ENCODE measurements at places on chromosomes 3 and 15. TPM values are rescaled to one million over a fixed set of nuclear protein-coding genes. Genes with fewer than 3 reads are reported as not detected.

GRCh38 chr15:45794304-45794703, 159.5 kb downstream of the SQOR start:
- no peak for DNase-seq
- no peak overlapping the region for H3K4me3 ChIP-seq
- peaks cover 6% of the 10 kb centered on the region for H3K4me1 ChIP-seq
- H3K27me3 ChIP-seq = no peaks in the 10 kb centered on the region
- H3K27ac ChIP-seq = no peak overlapping the region

DNA sequence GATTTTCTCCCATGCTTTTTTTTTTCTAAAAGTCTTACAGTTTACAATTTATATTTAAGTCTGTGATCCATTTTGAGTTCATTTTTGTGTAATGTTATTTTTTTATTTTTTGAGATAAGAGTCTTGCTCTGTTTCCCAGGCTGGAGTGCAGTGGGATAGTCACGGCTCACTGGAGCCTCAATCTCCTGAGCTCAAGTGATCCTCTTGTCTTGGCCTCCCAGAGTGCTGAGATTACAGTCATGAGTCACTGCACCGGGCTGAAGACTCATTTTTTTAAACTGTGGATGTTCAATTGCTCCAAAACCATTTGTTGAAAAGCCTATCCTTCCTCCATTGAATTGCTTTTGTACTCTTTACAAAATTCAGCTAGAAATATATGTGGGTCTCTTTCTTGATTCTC, 19.5 kb downstream of the LNP1 start:
- no peaks in the 10 kb centered on the region for H3K4me1 ChIP-seq
- H3K27me3 ChIP-seq = no peaks in the 10 kb centered on the region
- no peaks in the 10 kb centered on the region for H3K36me3 ChIP-seq
- H3K27ac ChIP-seq = no peak overlapping the region

DNA sequence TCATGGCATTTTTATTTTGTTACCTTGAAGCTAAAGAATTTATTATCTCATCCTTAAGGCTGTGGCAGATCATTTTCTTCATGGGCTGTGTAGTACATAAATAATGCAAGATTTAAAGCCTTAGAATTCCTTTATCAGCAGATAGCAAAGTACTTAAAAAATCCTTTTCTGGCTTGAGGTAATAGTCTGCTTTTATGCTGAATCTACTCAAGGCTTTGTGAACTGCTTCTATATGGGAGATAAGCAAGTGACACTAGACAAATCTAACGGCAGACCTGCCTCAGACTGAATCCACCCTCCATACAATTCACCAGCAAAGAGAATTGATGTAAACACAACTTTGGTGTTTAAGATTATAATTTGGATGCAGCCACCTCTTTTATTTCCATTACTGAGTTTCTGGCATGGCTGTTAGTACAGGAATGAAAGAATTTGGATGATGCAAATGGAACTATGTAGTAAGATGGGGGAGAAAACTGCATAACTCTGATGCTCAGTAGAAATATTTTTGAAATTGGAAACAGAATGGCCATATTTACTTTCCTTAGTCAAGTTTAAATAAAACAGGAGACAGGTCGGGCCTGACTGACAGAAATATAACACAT, 1121.5 kb downstream of the NAALADL2 start:
- H3K4me3 ChIP-seq = no peak overlapping the region
- no peak overlapping the region for H3K27ac ChIP-seq
- no peak for DNase-seq
- no peaks in the 10 kb centered on the region for H3K4me1 ChIP-seq

- no peaks in the 10 kb centered on the region for H3K36me3 ChIP-seq
- DNase-seq = no peak
- no peaks in the 10 kb centered on the region for H3K27me3 ChIP-seq
- no peak overlapping the region for H3K4me3 ChIP-seq
- H3K27ac ChIP-seq = no peak overlapping the region
- peaks cover 9% of the 10 kb centered on the region for H3K4me1 ChIP-seq
These were observed 138.9 kb downstream of the CACNA1D start for GRCh38 chr3:53633197-53633787.

- H3K4me3 ChIP-seq = no peak overlapping the region
- no peak for DNase-seq
- no peaks in the 10 kb centered on the region for H3K27me3 ChIP-seq
- no peak overlapping the region for H3K27ac ChIP-seq
- peaks cover 10% of the 10 kb centered on the region for H3K4me1 ChIP-seq
These were observed 28.0 kb upstream of the TEX9 start for GRCh38 chr15:56337084-56337725.

DNA sequence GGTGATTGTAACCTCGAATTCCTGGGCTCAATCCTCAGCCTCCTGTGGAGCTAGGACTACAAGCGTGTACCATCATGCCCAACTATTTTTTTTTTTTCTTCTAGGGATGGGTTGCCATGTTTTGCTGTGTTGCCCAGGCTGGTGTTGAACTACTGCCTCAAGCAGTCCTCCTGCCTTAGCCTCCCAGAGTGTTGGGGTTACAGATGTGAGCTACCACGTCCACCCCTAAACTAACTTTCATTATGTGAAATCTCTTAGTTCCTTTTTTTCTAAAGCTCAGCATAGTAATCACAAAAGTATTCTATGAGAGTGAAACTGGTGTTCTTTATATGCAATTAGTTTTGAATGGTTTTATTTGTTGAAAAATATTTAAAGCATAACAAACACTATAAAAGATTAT, 92.1 kb downstream of the XRN1 start:
- no peaks in the 10 kb centered on the region for H3K27me3 ChIP-seq
- no peaks in the 10 kb centered on the region for H3K4me1 ChIP-seq
- H3K36me3 ChIP-seq = peaks cover 36% of the 10 kb centered on the region
- no peak overlapping the region for H3K27ac ChIP-seq
- no peak for DNase-seq
- H3K4me3 ChIP-seq = no peak overlapping the region

The ZNF80 gene
- polyA plus RNA-seq = not detected

Measured in cardiac muscle cell (in vitro differentiated cells and primary cell).